Foreskin keratinocyte (primary cell): ENCODE measurements at places on chromosomes 16 and 17. TPM values are rescaled to one million over a fixed set of nuclear protein-coding genes. Genes with fewer than 3 reads are reported as not detected.

TP53TG3D gene
- total RNA-seq: not detected in 2 replicates

GRIN2A gene
- not detected in 2 replicates for total RNA-seq

GRCh38 chr17:76381633-76382350, 2.6 kb upstream of the SPHK1 start:
- DNase-seq: no peak

- no peak for DNase-seq
Measured at GRCh38 chr17:57577751-57578607, 167.1 kb downstream of the CCDC182 start.

PLLP gene
- 20.9 and 26.8 TPM in 2 replicates for total RNA-seq

TPPP3 gene
- total RNA-seq: 0.07 TPM in 1 of 2 replicates, not detected in the other

ARHGAP23 gene
- total RNA-seq: 46.2 and 49.4 TPM in 2 replicates

NUDT7 gene
- 5.9 and 6.8 TPM in 2 replicates for total RNA-seq

GRCh38 chr16:70796301-70796700, 4.7 kb downstream of the VAC14 start:
- DNase-seq: no peak

- DNase-seq: peak; percentile 35
Measured at GRCh38 chr17:44556166-44556831, 985 bp upstream of the FZD2 start.

GRCh38 chr17:77233635-77234334, 93.0 kb downstream of the SEC14L1 start:
- DNase-seq: peak; percentile 85

- no peak for DNase-seq
Measured at GRCh38 chr16:1152651-1153259, at the start of gene CACNA1H. CACNA1H (plus strand) TSS chr16:1153106; CDS start chr16:1153738, 632 bp downstream.

HES7 gene
- total RNA-seq: 1.0 and 1.1 TPM in 2 replicates

SLFN14 gene
- not detected in 2 replicates for total RNA-seq

DNA sequence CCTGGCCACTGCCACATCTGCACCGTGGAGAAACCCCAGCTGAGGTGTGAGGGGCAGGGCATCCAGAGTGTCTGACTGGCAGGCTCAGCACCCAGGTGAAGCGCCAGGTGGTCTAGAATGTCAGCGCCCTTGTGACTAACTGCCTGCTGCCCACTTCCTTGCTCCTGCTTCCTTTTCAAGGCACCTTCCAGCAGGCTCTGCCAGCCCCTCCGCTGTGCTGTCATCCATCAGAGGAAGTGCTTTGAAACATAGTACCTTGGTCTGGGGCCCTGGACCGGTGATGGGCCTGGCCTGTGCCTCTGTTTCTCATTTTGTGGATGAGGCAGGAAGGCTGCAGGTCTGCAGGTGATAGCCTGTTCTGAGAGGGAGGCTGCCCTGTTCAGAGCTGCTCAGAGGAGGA, 5.5 kb downstream of the SPNS2 start:
- DNase-seq: no peak

GRCh38 chr16:63737633-63738032, 1384.2 kb downstream of the CDH11 start:
- no peak for DNase-seq

SSTR5 gene
- total RNA-seq: not detected in 2 replicates

DNA sequence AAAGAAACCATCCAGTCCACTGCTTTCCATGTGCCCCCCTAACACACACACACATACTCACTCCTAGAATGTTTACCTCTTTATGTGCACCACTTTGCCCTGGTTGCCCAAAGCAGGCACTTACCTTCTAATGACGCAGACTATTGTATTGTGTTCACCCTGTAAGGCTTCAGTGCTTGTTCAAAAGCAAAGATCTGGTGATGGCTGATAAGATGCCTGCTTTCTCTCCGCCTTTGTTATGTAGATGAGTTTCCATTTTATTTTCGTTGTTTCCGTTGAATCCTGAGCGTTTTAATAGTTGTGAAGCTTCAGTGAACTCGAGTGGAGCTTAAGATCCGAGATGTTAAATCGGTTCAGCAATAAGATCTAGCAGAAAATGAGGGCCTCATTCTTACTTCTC, 452.7 kb downstream of the TMEM114 start:
- DNase-seq: no peak

DNA sequence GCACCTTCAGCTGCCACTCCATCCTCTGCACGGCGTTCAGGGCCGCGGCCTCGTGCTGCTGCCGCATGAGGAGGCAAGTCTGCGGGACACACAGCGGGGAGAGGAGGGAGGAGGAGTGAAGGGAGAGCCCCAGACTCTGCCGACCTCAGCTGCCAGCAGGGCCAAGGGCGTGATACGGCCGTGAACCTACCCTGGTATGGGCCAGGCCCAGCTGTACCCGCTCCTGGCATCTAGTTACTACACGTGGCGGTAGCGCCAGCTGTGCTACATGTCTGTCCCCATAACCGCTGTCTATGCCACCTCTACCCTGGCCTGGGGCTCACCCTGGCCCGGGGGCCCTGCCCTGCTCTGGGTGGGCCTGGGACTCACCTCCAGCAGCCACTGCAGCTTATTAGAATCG, 51.1 kb downstream of the ZNF778 start:
- DNase-seq: no peak

GRCh38 chr16:81873206-81873605, 94.1 kb downstream of the PLCG2 start:
- DNase-seq: no peak

DNA sequence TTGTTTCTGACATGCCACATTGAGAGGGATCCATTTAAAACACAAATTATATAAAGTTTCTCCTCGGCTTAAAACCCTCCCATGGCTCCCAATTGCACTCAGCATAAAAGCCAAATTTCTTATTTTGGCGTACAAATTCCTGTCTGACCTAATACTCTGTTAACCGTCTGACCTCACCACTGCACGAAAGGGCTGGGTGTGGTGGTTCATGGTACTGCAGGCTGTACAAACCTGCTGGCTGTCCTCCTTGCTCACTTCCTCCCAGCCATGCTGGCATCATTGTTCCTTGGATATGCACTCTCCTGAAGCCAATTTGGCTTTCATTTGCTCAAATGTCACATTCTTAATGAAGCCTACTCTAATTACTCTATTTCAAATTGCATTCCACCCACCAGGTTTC, 301.6 kb upstream of the C16orf82 start:
- DNase-seq: no peak

DNA sequence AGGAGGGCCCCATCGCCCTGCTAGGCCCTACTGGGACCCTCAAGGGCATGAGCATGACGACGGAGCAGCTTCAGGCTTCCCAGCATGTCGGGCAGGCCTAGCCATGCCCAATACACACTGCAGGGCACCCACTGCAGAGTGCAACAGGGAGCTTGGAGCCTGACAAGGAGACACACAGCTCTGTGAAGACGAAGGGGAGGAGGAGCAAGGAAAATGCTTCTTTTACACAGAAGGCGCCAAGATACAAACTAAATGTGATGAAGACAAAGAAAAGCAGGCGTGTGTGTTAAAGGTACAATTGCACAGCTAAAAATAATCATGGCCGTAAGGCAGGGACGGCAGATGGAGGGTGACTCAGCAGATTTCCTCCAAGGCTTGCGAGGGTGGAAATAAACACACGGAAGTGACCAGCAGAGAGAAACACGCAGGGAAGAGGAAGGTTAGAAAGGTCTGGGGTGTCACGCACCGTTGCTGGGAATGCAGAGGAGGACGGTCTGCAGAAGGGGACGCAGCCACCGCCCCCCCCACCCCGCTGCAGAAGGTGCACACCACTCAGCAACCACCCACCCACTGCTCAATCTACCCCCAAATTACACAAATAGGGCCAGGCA, 108.5 kb downstream of the ZNF778 start:
- DNase-seq: no peak

KRTAP17-1 gene
- total RNA-seq: not detected in 2 replicates
